Right renal cortex interstitium (tissue), 3 donors: ENCODE measurements at places on chromosomes 12 and 14.

DNA sequence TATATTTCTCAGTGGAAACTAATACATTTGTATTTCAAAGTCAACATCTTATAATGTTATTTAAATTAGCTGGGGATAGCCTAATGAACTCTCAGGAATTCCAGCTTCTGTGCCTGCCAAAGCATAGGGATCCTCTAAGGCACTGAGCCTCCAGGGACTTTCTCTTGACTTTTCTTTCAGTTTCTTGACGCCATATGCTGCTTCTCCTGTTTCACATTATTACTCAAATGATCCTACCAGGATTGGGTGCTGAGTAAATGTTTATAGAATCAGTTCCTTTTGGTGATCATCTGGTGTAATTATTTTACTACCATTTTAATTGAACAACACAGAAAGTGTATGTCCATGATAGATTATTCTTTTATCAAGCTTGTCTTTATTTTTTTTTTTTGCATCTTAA lies 7.9 kb downstream of the METTL25 start:
- no peak for DNase-seq

GRCh38 chr12:23895792-23896218 lies 53.7 kb downstream of the SOX5 start:
- no peak for DNase-seq

DNA sequence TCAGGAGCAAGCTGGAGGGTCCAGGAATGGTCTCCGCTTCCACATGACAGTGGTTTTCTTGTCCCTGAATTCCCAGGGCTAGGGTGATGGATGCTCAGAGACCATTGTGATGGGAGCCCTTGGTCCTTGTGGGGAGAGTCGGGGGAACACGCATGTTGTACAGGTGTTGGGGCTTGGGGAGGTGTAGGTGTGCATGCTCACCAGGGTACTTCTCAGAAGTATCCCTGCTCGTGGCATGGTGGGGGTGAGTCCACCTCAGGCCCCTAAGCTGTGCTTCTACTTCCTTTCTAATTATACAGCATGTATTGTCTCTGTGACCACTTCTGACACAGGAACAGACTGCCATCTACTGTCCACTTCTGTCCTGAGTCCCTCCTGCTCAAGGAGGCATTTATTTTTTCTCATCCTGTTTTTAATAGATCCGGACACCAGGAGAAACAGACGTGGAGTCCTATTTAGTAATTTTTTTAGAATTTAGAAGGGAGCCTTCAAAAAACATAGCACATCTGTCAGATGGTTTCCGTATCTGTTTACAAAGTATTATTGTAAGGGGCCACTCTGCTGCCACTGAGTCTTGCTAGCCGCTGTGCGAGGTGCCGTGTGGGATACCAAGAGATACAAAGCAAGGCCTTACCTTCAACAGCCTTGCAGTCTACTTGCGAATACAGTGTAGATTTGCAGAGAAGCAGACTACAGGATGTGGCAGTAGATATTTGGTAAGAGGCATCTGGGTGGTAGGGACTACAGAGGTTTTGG lies 10.5 kb downstream of the NTF3 start:
- DNase-seq, result no peak

- no peak for DNase-seq
These were observed 60.8 kb upstream of the REP15 start for GRCh38 chr12:27635349-27635972.

GRCh38 chr14:35991356-35991755 lies 165.2 kb downstream of the BRMS1L start:
- DNase-seq, result no peak

GRCh38 chr12:94795520-94795919 lies 145.2 kb upstream of the TMCC3 start:
- DNase-seq, result no peak

- no peak for DNase-seq
These were observed 36.5 kb downstream of the LRIG3 start for GRCh38 chr12:58883576-58884334.

DNA sequence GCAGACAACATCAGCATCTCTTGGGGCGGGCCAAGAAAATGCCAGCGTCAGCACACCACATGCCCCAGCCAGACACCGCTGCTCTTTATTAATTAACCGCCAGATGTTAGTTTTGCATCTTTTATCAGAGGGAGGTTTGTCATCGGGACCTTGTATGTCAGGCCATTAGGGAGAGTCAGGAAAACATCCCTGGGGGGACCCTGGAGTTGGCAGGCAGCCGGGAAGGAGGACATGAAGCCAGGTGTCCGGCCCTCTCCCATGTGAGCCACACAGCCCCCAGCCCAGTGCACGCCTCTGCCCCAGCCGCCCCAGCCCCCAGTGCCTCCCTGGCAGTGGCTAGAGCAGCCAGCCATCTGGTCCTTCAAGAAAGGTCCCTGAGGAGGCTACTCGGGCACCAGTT lies 56.9 kb upstream of the FAM222A start:
- DNase-seq, result no peak
